ENCODE measurements at places on chromosomes 7 and 10. TPM values are rescaled to one million over a fixed set of nuclear protein-coding genes. Genes with fewer than 3 reads are reported as not detected.

GRCh38 chr7:1386623-1387220 lies 72.5 kb downstream of the MICALL2 start:
- H3K27me3 ChIP-seq, result no peaks in the 10 kb centered on the region
- H3K4me3 ChIP-seq, result no peak overlapping the region
- no peak overlapping the region for H3K27ac ChIP-seq

DNA sequence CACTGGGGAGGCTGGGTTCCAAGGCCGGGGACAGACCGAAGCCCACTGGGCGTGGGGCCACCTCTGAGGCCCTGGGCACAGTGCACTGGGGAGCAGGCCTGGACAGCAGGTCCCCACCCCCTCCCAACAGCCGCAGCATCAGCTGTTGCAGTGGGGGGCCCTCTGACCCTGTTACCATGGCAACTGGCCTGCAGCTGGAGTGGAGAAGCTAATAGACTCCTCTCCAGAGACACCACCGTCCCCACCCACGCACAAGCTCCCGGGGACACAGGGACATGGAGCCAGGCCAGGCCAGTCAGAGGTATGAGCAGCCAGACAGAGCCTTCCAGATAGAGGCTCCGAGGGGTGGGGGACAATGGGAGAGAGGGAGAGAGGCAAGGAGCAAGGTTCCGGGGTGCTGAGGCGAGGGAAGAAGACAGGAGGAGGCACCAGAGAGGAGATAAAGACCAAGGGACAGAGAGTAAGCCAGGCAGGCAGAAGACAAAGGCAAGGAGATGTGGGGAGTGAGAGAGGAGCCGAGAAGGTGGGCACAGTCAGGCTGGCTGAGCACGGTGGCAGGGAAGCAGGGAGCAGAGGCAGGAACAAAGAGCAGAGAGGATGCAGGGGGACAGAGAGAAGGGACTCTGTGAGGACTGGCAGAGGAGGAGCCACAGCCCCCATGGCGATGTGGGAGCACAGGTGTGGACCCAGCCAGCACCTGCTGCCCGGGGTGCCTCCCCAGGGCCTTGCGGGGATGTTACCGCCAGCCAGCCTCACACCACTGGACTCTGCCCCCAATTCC lies 6.7 kb downstream of the KCNH2 start:
- DNase-seq, result no peak
- no peak overlapping the region for H3K4me3 ChIP-seq
- H3K4me1 ChIP-seq, result no peaks in the 10 kb centered on the region
- no peaks in the 10 kb centered on the region for H3K27me3 ChIP-seq
- no peaks in the 10 kb centered on the region for H3K36me3 ChIP-seq
- no peak overlapping the region for H3K27ac ChIP-seq

- no peak overlapping the region for H3K4me3 ChIP-seq
- H3K36me3 ChIP-seq, result peaks cover 2% of the 10 kb centered on the region
- peak overlapping the region; percentile 76 for H3K27ac ChIP-seq
- peaks cover 2% of the 10 kb centered on the region for H3K4me1 ChIP-seq
These were observed 46.3 kb downstream of the EGFR start for GRCh38 chr7:55065079-55065478.

DNA sequence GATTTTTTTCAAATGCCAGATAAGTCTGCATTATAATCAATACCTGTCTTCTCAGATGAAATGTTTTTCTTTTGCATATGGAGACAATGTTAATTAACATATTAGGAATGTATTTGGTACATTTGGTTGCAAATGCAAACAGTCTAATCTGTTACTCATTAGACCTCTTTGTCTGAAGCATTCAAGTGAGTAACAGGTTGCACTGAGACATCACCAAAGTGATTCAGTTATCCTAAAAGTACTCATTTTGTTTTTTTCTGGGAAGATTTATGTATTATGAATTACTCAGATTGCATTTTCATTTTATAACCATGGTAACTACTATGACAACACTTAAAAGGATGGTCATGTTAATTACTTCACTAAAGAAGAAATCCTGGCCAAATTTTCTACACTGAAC lies 513.6 kb downstream of the HTR7 start:
- H3K4me3 ChIP-seq, result no peak overlapping the region
- DNase-seq, result no peak
- no peaks in the 10 kb centered on the region for H3K4me1 ChIP-seq
- H3K27ac ChIP-seq, result no peak overlapping the region
- no peaks in the 10 kb centered on the region for H3K27me3 ChIP-seq
- H3K36me3 ChIP-seq, result no peaks in the 10 kb centered on the region

- H3K27ac ChIP-seq, result no peak overlapping the region
- H3K27me3 ChIP-seq, result no peaks in the 10 kb centered on the region
- H3K4me1 ChIP-seq, result no peaks in the 10 kb centered on the region
- DNase-seq, result no peak
- H3K36me3 ChIP-seq, result no peaks in the 10 kb centered on the region
These were observed 628.4 kb downstream of the PARD3 start for GRCh38 chr10:34186745-34187144.

DNA sequence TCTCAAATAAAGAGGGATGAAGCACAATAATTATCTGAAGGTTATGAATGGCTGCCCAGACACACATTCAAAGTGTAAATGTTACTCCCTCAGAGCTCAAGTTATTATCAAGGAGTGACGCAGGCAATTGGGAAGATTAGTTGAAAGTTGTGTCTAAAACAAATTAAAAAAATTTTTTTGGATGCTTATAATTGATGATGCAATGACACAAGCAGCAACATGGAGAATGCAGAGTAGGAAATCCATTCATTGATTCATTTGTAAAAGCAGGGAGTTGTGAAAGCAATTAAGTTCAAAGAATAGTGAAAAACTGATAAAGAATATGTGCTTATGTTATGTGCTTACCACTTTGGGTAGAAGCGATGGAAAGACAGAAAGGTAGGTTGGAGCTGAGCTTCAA lies 120.4 kb downstream of the CDK6 start:
- H3K27me3 ChIP-seq, result no peaks in the 10 kb centered on the region
- DNase-seq, result no peak
- peaks cover 4% of the 10 kb centered on the region for H3K4me1 ChIP-seq

- H3K27me3 ChIP-seq, result no peaks in the 10 kb centered on the region
- no peak overlapping the region for H3K4me3 ChIP-seq
These were observed 5.5 kb downstream of the FOXL3 start for GRCh38 chr7:295155-296154.

- H3K36me3 ChIP-seq, result no peaks in the 10 kb centered on the region
- DNase-seq, result peak; percentile 56
- H3K4me3 ChIP-seq, result peak within 1 kb of the TSS; percentile 83
- no peak within 1 kb of the TSS for H3K27ac ChIP-seq
- H3K4me1 ChIP-seq, result no peaks in the 10 kb centered on the region
These were observed at the start of gene PARD3 for GRCh38 chr10:34815185-34816084. PARD3 (minus strand) TSS chr10:34815296; CDS start chr10:34814995, 301 bp downstream.

GRCh38 chr10:127978481-127978880 lies 71.6 kb downstream of the PTPRE start:
- H3K27ac ChIP-seq, result no peak overlapping the region
- H3K27me3 ChIP-seq, result no peaks in the 10 kb centered on the region
- no peaks in the 10 kb centered on the region for H3K4me1 ChIP-seq
- no peak overlapping the region for H3K4me3 ChIP-seq
- no peaks in the 10 kb centered on the region for H3K36me3 ChIP-seq

- no peak for DNase-seq
- no peaks in the 10 kb centered on the region for H3K36me3 ChIP-seq
- H3K27ac ChIP-seq, result no peak overlapping the region
- no peaks in the 10 kb centered on the region for H3K4me1 ChIP-seq
These were observed 14.6 kb downstream of the GATA3 start for GRCh38 chr10:8069108-8069507.

GRCh38 chr10:70190581-70190980 lies 20.3 kb upstream of the SAR1A start:
- H3K27ac ChIP-seq, result no peak overlapping the region
- no peaks in the 10 kb centered on the region for H3K27me3 ChIP-seq
- H3K4me1 ChIP-seq, result no peaks in the 10 kb centered on the region
- H3K4me3 ChIP-seq, result no peak overlapping the region
- no peaks in the 10 kb centered on the region for H3K36me3 ChIP-seq

- H3K27ac ChIP-seq, result peak overlapping the region; percentile 58
- no peaks in the 10 kb centered on the region for H3K27me3 ChIP-seq
- no peak for DNase-seq
- peaks cover 7% of the 10 kb centered on the region for H3K4me1 ChIP-seq
These were observed 50.2 kb downstream of the MTURN start for GRCh38 chr7:30184791-30185487.

GRCh38 chr7:142347091-142347490 lies 89.2 kb upstream of the PRSS58 start:
- H3K36me3 ChIP-seq, result no peaks in the 10 kb centered on the region
- no peak overlapping the region for H3K4me3 ChIP-seq
- no peak for DNase-seq
- H3K27me3 ChIP-seq, result no peaks in the 10 kb centered on the region
- H3K4me1 ChIP-seq, result no peaks in the 10 kb centered on the region

GRCh38 chr7:19069842-19070241 lies 47.6 kb downstream of the TWIST1 start:
- H3K27me3 ChIP-seq, result no peaks in the 10 kb centered on the region
- no peaks in the 10 kb centered on the region for H3K4me1 ChIP-seq
- no peak overlapping the region for H3K4me3 ChIP-seq
- H3K27ac ChIP-seq, result no peak overlapping the region
- DNase-seq, result no peak

- peak overlapping the region; percentile 57 for H3K27ac ChIP-seq
- no peaks in the 10 kb centered on the region for H3K27me3 ChIP-seq
- H3K4me1 ChIP-seq, result peaks cover 4% of the 10 kb centered on the region
These were observed 5.7 kb downstream of the PDK4 start for GRCh38 chr7:95590387-95591248.

GRCh38 chr7:127979113-127979727 lies 52.0 kb downstream of the LRRC4 start:
- H3K4me3 ChIP-seq, result no peak overlapping the region
- peaks cover 1% of the 10 kb centered on the region for H3K27me3 ChIP-seq
- peaks cover 4% of the 10 kb centered on the region for H3K36me3 ChIP-seq
- DNase-seq, result no peak
- H3K4me1 ChIP-seq, result peaks cover 2% of the 10 kb centered on the region
- no peak overlapping the region for H3K27ac ChIP-seq

DNA sequence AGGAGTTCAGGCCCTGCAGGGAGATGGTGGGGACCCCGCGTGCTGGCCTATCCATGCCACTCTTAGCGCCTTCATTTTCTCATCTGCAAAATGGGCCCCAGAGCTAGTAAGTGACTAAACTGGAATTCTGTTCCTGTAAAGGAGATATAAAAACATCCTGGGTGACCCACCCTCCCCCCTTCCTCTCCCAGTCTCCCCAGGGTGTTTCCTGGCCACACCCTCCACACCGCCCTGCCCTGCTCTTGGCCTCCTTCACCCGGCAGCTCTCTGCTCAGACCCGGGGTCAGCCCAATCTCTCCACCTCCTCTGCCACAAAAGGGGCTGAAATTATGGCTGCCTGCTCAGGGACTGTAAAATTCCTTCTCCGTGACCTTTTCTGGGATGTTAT lies 70.7 kb downstream of the C10orf105 start:
- no peak overlapping the region for H3K4me3 ChIP-seq
- H3K36me3 ChIP-seq, result no peaks in the 10 kb centered on the region
- no peak for DNase-seq

- H3K4me1 ChIP-seq, result no peaks in the 10 kb centered on the region
- H3K27ac ChIP-seq, result no peak overlapping the region
- no peak for DNase-seq
- H3K27me3 ChIP-seq, result no peaks in the 10 kb centered on the region
- no peaks in the 10 kb centered on the region for H3K36me3 ChIP-seq
These were observed 2.6 kb upstream of the CAV1 start for GRCh38 chr7:116522247-116522646.

GRCh38 chr7:105656922-105657521 lies 75.7 kb upstream of the EFCAB10 start:
- H3K27me3 ChIP-seq, result no peaks in the 10 kb centered on the region
- H3K27ac ChIP-seq, result no peak overlapping the region
- H3K36me3 ChIP-seq, result no peaks in the 10 kb centered on the region
- no peak for DNase-seq
- no peak overlapping the region for H3K4me3 ChIP-seq
- no peaks in the 10 kb centered on the region for H3K4me1 ChIP-seq

DNA sequence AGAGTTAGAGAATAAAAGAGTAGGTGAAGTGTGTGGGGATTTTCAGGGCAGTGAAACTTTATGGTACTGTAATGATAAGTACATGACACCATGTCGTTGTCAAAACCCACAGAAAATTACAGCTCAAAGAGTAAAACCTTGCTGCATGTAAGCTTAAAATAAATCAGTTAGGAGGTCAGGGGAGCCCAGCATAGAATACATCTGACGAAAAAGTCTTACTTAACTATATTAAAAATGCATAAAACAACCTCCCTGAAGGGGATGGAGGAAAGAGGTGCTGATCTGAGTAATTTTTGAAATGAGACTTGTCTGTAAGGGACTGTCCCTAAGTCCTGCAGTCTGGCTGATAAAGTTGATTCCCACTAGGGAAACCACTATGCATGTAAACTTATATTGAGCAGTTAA lies 49.8 kb upstream of the AKR1E2 start:
- H3K27me3 ChIP-seq, result no peaks in the 10 kb centered on the region
- no peak overlapping the region for H3K4me3 ChIP-seq
- no peak for DNase-seq
- H3K27ac ChIP-seq, result no peak overlapping the region
- H3K4me1 ChIP-seq, result peaks cover 3% of the 10 kb centered on the region

GRCh38 chr7:146387140-146387539 lies 270.5 kb downstream of the CNTNAP2 start:
- no peak overlapping the region for H3K27ac ChIP-seq
- H3K27me3 ChIP-seq, result no peaks in the 10 kb centered on the region
- no peaks in the 10 kb centered on the region for H3K36me3 ChIP-seq
- no peak overlapping the region for H3K4me3 ChIP-seq
- DNase-seq, result no peak
- no peaks in the 10 kb centered on the region for H3K4me1 ChIP-seq

DNA sequence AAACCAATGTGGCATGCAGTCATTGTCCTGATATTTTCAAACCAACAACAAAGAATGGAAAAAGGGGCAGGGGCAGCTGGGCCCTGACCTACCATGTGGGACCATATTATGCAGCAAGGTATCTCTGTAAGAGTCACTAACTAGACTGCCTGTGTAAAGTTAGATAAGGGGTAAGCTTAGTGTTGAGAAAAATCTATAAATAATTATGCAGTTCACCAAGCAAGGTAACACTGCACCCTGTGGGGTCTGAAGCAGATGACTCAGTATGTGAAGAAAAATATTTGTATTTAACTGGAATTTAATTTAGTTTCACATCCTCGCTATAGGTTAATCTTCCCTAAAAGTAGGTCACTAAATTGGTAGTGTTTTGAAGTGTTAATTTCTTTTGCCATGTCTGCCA lies 99.3 kb downstream of the PPP1R3A start:
- no peak for DNase-seq
- no peaks in the 10 kb centered on the region for H3K36me3 ChIP-seq
- H3K4me1 ChIP-seq, result no peaks in the 10 kb centered on the region

GRCh38 chr7:111232249-111233084 lies 141.5 kb downstream of the LRRN3 start:
- no peak overlapping the region for H3K27ac ChIP-seq
- no peaks in the 10 kb centered on the region for H3K4me1 ChIP-seq
- no peaks in the 10 kb centered on the region for H3K27me3 ChIP-seq
- DNase-seq, result no peak
- no peak overlapping the region for H3K4me3 ChIP-seq
- H3K36me3 ChIP-seq, result no peaks in the 10 kb centered on the region

GRCh38 chr10:11246752-11247467 lies 229.2 kb downstream of the CELF2 start:
- no peaks in the 10 kb centered on the region for H3K36me3 ChIP-seq
- no peak overlapping the region for H3K4me3 ChIP-seq
- DNase-seq, result no peak
- H3K4me1 ChIP-seq, result no peaks in the 10 kb centered on the region
- H3K27me3 ChIP-seq, result no peaks in the 10 kb centered on the region

Gene SORCS3
- total RNA-seq, result 0.29 TPM

Gene VWA2
- 0.45 TPM for total RNA-seq

Gene INMT
- 83.0 TPM for total RNA-seq

Gene GNAT3
- total RNA-seq, result not detected

Gene RARRES2
- 73.1 TPM for total RNA-seq

Gene CYP3A4
- not detected for total RNA-seq

Gene LRRC18
- total RNA-seq, result not detected

Gene DEPP1
- total RNA-seq, result 254 TPM

Gene PRSS1
- 6.3 TPM for total RNA-seq
